ENCODE measurements at places on chromosomes 1 and 21.

- no peak for DNase-seq
Observed at GRCh38 chr1:167467126-167467710, 51.1 kb downstream of the CD247 start.

DNA sequence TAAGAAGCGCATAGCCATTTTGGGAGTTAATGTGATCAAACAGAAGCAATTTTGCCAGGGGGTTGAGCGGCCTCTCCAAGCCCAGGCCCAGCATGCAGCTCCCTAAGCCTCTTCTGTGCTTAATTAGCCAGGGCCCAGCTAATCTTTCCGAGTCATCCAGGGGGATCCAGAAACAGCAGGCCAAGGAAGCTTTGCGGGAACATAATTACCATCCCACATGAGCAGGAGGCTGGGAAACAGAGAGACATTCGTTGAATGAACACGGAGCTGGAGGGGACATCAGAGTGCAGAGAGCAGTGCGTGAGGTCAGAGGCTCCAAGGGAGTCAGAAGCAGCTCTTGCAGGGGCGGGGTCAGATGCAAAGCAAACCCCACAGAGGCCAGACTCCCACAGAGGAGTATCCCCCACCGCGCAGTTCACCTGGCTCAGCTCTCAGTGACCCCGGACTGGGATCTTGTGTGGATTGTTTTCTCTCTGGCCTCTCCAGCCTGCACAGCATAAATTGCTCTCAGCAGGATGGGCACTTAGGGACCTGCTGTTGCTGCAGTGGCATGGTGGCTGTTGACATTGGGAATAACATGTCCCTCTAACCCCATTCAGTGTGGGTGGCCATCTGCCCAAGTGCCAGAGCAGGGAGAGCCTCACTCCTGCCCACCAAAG, 657.4 kb downstream of the AJAP1 start:
- no peak for DNase-seq

DNA sequence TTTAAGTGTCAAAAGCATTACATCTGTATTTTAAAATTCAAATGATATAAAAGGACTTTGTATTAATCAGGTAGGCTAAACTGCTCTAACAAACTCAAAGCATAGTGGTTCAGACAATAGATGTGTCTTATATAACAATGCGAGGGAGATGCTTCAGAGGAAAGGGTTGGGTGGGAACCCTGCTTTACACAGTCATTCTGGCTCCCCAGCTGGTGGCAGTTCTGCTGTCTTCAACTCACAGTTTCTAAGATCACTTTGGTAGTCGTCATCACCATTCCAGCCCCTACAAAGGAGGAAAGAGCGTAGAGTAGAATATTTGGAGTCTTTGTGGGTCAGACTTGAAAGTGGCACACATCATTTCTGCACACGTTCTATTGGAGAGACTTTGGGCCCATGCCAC, 4.2 kb downstream of the PTGFRN start:
- DNase-seq: no peak

- no peak for DNase-seq
Observed at GRCh38 chr1:20887246-20887645, 100.1 kb upstream of the HP1BP3 start.

GRCh38 chr21:24444736-24445135, 1162.5 kb downstream of the MRPL39 start:
- no peak for DNase-seq

DNA sequence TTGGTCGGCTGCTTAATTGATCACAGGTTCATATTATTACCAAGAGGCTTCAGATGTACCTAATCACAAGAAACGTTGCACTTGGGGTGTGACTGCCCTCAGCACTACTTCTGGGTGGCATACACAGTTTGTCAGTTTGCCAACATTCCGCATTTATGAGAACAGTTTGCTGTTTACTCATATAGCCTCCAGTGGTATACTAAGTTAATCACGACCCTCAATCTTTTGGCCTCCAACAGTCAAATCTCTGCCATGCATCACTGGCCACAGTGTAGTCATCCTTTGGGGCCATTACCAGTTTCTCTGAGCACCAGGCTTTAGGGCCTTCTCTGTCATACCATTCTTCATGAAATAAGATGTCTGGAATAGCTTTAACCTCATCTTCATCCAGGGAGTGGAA, 62.8 kb upstream of the BCL9 start:
- DNase-seq: no peak

DNA sequence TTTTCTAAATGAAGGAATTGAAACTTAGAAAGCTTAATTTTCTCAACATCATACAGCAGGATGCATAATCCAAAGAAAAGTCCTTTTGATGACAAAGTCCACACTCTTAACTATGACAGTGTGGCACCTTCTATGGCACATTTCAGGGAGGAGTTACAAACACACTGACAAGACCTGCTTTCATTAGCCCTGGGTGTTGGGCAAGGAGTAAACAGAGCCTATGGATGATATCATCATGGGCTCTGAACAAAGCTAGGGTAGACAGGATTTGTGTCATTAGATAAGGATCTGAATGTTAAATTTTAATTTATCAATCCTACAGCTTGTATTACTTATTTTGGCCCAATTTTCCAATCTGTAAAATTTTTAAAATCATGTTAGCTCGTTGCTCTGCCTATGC, 62.6 kb upstream of the DENND1B start:
- DNase-seq: no peak

- DNase-seq: no peak
Observed at GRCh38 chr1:52795464-52795863, 47.1 kb upstream of the ZYG11A start.

- DNase-seq: peak; percentile 35
Observed at GRCh38 chr1:248618878-248619277, 16.0 kb downstream of the OR2T11 start.

DNA sequence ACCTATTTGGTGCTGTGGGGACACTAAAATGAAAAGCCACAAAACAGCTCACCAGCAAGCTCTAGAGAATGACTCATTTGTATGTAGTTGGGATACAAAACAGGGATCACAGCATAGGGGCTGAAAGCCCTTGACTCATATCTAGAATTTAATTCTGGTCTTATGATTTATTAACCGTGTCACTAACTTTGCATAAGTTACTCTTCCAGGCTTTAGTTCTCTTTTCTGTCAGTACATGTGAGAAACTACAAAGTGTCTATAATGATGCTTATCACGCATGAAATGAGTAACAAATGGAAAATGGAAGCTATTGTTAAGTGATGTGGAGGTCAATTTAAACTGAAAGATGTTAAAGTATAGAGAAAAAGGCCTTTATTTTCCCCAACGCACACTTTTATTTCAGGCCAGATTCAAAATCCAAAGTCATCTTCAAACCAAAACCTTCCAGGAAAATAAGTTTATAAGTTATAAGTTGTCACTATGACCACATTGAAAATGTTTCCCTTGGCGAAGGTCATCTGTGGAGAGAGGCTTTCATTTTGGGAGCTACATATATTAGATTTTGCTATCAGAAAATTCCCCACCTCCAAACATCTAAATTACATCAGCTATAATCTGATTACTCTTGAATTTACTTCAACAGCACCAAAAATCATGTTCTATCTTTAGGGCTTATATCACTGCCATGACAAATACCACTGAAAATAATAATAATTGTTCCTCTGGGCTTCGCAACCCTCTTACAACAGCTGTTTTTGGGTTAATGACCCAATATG, 430.5 kb downstream of the MRPL39 start:
- no peak for DNase-seq

DNA sequence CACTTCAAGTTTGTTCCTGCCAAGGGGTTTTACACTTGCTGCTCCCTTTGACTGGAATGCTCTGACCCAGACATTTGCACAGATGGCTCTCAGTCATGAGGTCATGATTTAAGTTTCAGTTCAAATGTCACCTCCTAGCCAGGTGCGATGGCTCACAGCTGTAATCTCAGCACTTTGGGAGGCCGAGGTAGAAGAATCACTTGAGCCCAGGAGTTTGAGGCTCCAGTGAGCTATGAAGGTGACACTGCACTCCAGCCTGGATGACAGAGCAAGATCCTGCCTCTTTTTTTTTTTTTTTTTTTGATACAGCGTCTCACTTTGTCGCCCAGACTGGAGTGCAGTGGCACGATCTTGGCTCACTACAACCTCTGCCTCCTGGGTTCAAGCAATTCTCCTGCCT, 4.5 kb upstream of the ZMYM4 start:
- no peak for DNase-seq

- no peak for DNase-seq
Observed at GRCh38 chr1:52266507-52266906, 99.5 kb downstream of the CC2D1B start.

GRCh38 chr1:85368073-85368770, 91.8 kb upstream of the BCL10 start:
- no peak for DNase-seq

GRCh38 chr1:47002211-47002610, 21.3 kb upstream of the CYP4X1 start:
- no peak for DNase-seq

DNA sequence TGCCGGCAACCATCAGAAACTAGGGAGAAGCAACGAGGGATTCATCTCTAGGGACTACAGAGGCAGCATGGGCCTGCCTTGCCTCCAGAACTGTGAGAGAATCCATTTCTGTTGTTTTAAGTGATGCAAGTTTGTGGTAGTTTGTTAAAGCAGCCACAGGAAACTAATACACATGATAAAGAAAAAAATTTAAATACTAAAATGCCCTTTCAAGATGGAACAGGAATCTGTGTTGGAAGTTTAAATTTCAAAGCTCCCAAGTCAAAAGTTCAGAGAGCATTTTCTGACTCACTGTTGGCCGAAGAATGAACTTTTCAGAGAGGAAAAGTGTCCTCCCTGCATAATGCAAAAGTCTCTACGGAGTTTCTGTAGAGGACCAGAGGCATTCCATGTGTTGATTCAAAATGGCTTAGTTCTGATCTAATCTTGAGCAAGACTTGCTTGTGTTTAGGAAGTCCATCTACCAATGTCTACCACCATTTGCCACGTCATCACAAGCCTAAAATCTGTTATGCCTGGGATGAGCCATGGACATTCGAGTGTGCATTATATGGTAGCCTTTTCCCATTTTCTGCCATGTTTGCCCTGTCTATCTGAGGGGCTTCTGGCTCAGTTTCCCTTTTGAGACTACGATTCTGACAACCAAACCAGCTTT, 22.4 kb upstream of the ARHGAP29 start:
- DNase-seq: no peak

DNA sequence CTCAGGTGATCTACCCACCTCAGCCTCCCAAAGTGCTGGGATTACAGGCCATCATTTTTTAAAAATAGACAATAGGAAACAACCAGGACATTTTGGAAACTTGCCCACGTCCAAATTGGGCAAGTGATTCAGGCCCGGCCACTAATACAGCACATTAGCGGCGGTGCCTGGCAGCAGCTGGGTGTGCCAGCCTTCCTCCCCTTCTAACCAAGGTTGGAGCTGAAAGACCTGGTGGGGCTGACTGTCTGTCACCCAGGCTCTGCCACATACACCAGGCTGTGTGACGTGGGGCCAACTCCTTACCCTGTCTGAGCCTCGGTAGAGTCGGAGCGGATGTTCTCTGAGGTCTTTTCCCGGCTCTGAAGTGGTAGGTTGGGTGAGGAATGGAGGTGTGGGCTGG, 29.6 kb upstream of the TMEM51 start:
- no peak for DNase-seq

DNA sequence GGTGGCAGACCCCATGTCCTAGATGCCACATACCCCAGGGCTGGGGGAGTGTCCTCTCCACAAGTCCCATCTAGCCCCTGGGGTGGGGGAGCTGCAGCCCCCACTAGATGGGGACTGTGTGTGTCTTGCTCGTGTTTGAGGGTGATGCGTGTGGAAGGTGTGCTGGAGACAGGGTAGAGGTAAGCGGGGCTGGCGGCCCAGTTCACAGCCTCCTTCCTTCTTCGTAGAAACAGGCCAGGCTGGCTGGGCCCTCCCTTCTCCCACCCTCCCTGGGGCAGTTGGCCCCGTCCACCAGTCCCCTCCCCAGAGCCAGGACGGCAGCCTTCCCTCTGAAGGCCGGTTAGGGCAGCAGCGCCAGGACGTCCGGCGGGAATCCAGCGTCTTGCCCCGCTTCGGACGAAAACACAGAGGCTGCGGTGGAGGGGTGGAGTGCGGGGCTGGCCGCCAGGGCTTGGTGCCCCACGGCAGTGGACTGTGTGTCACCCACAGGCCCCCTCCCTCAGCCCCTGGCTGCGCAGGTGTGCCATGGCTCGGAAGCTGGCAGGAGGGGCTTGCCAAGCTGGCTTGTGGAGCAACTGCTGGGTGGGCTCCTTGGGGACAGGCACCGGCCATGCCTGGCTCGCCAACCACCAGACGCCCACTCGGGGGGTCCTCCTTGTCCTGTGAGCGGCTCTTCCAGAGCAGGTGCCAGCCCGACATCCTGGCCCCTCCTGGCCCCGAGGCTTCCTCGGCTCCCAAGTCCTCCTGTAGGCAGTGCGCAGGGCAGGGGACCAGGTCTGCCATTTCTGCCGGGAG, 3.6 kb downstream of the PRDM16 start:
- DNase-seq: no peak

DNA sequence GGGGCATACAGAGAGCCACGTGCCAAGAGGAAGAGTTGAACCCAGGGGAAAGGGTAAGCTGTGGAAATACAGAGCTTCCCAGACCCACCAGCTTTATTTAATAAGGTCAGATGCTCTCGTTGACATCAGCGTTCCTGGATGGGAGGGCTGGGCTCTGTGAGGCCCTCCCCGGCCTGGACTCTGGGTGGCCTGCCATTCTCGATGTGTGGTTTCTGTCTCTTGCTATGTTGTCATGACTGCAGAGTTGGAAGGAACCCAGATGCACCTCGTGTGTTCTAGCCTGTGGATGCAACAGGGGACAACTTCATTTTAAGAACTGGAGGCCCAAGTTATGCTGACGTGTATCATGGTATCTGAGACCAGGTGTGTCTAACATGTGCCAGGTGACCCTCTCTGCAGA, 101.7 kb downstream of the PCBP3 start:
- DNase-seq: no peak

DNA sequence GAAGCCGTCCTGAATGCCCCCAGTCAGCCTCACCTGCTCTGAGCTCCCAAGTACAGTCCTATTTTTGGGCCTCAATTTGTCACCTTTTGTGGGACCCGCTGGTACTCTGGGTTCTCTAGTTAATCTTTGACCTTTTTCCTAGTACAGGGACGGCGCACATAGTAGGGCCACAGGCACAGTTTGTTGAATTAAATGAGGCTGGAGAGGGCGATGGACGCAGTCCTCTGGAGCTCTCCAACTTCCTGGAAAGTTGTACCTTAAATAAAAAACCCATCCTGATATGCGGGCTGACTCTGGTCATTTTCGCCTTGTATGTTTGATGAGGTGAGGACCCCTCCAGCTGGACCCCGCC, 4.8 kb downstream of the FAM110D start:
- no peak for DNase-seq

- peak; percentile 40 for DNase-seq
Observed at GRCh38 chr1:150615346-150616201, 13.8 kb downstream of the ENSA start.

- DNase-seq: no peak
Observed at GRCh38 chr1:226641671-226642231, 93.2 kb downstream of the STUM start.

Measured in CD8-positive, alpha-beta T cell (primary cell).